Non-pigmented ciliary epithelial cell (primary cell): ENCODE measurements at places on chromosomes 2 and 18.

- DNase-seq, result no peak
Observed at GRCh38 chr2:196186266-196186980, 15.0 kb upstream of the STK17B start.

GRCh38 chr2:71282493-71282892 is 49.1 kb upstream of the ZNF638 start:
- DNase-seq, result no peak

DNA sequence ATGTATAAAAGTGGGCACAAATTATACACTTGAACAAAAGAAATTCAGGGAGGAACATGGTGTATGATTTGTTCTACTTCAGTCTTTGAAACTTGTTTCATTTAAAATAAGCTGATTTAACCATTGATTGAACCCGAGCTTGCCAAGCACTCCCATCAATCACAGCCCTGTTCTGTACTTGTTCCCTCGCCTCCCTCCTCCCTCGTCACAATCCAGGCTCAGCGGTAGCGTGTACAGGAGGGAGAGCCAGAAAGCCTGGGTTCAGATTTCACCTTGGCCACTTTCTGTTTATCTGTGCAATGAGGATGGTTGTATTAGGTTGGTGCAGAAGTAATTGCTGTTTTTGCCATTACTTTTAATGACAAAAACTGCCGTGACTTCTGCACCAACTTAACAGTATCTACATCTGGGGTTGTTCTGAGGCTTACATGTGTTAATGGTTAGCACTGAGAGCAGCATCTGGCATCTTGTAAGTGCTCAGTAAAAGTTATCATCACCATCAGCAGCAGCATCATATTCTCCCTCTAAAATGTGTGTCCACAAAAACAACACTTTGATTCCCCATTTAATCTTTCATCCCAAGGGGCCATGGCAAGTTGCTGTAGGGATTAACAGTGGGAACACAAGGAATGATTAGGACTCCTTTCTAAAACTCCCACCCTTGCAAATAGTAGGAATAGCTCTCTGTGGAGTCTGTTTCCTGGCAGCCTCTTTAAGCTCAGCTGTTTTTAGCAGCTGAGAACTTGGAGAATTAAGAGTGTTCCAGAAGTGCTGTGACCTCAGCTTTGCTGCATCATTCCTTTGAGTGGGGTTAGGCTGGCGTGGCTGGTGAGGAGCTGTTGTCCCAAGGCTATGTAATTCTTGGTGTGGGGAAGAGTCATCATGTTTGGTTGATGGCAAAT is 4.7 kb downstream of the DPYSL5 start:
- no peak for DNase-seq

- no peak for DNase-seq
Observed at GRCh38 chr2:234355808-234356365, 141.0 kb downstream of the ARL4C start.

- DNase-seq, result no peak
Observed at GRCh38 chr2:137976274-137976673, 12.0 kb downstream of the HNMT start.

DNA sequence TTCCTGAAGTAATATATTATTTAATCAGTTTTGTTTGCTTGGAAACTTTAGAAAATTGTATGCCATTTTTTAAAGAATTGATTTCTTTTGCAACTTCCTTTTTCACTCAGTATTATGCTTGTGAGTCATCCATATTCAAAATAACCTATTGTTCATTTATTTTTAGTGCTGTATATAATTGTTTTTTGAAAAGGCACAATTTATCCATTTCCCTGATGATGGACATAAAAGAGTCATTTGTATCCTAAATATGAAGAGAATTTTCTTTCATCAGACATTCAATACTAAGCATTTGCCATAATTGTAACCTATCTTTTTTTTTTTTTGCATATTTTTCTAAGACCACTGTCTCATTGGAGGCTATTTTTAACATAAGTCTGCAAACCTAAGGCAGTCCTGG is 134.1 kb upstream of the SERPINE2 start:
- DNase-seq, result no peak

- no peak for DNase-seq
Observed at GRCh38 chr18:48139431-48140347, 209.2 kb upstream of the SMAD2 start.

DNA sequence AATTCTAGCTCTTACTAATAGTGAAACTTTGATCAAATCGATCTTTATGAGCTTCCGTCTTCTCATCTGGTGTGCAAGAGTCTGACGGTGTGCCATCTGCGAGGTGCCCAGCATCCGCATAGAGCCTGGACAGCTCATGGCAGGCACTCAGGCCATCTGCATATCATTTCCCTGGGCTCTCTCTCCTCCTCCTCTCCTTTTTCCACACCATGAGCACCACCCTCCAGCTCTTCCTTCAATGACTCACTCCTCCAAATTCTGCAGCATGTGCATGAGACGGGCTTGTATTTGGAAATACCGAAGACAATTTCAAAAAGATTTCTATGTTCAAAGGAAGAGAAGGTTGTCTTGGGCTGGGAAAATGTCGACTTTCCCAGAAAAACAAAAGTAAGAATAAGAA is 161.1 kb downstream of the CCBE1 start:
- no peak for DNase-seq

DNA sequence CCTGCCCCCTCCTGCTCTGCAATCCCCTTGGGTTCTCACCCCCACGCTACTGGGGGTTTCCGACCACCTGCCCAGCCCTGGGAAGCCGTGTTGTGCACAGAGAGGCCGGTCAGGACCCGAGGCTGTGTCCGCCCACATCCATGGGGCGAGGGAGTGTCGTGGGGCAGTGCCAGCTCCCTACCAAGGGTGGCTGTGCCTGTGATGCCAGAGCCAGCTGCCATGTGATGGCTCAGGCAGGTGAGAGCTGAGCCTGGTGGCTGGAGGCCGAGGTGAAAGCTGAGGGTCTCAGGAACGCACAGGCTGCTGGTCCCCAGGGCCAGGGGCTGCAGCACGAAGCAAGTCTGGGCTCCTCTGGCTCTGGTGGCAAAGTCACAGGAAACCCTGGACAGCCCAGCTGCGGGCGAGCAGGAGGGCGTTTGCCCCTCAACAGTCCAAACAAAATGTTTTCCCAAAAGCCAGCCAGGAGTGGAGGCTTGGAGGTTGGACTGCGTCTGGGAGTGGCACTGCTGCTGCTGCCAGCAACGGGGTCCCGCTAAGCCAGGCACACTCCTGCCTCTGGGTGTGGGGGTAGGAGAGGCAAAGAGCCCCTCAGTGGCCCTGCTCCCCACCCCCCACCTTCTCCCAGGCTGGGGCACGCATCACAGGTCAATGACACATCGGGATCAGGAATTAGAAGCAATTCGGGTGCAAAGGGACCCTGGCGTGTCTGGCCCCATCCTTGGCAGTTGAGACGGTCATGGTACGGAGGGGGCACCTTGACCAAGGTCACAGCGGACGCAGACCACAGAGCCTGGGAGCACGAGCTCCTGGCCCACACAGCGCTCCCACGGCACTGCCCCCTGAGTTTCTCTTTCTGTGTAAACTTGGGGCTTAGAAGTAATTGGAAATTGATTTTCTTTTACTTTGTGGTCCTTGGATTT is 72.4 kb upstream of the GPC1 start:
- DNase-seq, result no peak

DNA sequence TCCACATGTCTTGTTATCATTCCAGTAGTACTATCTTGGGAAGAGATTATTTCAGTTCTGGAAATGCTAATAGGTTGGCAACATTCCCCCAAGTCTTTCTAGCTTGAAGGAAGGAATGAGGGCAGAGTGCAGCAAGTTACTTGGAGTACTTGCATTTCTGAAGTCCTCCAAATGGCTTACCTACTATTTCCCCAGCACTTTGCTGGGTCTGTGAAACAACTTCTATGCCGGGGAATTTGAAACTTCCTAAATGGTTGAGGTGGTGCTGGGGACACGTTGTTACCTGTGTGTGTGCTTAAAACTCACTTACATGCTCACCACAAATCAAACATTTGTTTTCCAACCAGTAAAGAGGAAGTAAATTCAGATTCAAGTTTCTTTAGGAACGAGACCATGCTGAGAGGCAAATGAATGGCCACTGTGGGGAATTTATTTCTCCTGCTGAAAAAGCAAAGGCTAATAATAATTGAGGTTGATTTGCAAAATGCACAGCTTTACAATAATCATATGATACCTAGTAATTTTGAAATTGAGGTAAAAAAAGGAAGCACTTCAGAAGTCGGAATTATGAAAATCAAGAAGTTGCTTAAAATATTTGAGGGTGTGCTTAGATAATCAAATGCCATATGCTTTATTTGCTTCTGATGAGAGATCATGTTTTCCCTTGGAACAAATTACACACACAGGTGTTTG is 1167.7 kb upstream of the ZEB2 start:
- DNase-seq, result no peak

GRCh38 chr2:230130668-230131364 is 62.1 kb upstream of the SLC16A14 start:
- no peak for DNase-seq

GRCh38 chr2:23478087-23478932 is 93.3 kb downstream of the KLHL29 start:
- DNase-seq, result no peak

DNA sequence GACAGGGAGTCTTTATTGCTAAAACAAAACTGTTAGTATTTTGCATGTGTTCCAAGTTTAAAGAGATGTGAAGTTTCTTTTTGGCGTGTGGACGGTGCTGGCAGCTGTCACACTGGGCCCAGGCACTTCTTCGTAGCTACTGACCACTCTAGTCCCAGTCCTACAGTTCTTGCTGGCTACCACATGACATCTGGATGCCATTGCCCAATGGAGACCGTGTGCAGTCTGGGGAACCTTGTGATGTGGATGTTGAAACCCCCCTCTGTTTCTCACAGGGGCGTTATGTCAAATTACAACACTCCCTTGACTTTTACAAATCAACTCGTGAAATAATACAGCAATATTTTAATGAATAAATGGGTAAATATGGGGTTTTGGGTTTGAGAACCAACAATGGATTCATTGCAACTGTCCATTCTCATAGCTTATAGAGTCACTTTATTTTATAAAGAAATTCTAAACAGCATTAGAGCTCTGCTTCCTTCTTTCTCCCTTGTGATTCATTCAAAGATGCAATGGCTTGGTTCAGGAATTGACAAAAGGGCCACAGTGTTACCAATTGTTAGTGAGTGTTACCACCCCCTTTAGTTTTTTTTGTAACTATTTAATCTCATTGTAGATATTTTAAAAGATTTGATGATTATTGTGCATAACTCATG is 1.2 kb downstream of the GPD2 start:
- DNase-seq, result no peak

- no peak for DNase-seq
Observed at GRCh38 chr2:49335546-49335945, 181.2 kb upstream of the FSHR start.

DNA sequence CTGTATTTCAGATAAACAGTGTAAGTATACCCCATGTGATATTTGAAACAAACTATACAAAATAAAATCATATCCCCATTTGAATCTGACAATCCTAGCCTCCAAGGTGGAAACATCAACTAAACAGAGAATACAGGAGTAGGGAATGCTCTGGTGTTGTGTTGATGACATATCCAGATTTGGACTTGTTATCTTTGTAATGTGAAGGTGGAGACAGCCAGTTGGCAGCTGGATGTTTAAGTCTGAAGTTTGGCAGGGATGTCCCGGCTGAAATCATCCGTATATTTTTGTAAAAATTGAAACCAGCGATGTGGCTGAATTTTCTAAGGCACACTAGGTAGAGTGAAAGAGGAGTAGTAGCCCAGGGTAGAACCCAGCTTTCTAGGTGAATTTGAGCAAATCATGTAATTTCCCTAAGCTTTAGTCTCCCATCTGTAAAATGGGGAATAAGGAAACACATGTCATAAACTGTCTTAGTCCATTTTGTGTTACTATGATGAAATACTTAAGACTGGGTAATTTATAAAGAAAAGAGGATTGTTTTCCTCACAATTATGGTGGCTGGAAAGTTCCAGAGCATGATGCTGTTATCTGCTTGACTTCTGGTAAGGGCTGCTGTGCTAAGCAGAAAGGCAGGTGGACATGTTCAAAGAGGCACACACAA is 246.6 kb upstream of the APCDD1 start:
- DNase-seq, result no peak

- no peak for DNase-seq
Observed at GRCh38 chr2:46568212-46569009, 89.0 kb downstream of the TMEM247 start.

GRCh38 chr2:109406301-109406700 is 207.5 kb downstream of the SEPTIN10 start:
- no peak for DNase-seq

GRCh38 chr2:205681401-205682238 is 681 bp upstream of the NRP2 start:
- DNase-seq, result no peak

DNA sequence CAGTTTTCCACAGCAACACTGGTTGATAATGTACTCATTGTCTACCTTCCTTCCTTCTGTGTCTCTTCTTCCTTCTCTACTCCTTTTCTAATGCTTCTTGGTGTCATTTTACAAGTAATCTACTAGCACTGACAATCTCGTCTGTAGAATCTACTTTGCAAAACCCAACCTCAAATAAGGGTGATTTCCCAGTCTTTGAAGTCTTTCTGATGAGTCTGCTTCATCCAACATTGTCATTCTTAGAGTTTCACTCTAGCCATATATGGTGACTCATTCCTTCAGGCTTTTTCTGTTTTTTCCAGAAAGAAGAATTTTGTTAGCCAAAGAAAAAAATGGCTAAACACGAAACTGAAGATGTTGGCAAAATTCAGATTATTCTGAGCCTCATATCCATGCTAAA is 288.7 kb downstream of the MBD2 start:
- DNase-seq, result no peak
